T-cell (primary cell): ENCODE measurements at places on chromosomes 3 and 15.

- no peak for DNase-seq
- H3K4me3 ChIP-seq, result no peak overlapping the region
- no peak overlapping the region for H3K27ac ChIP-seq
- no peaks in the 10 kb centered on the region for H3K4me1 ChIP-seq
Observed at GRCh38 chr15:49604625-49605409, 15.8 kb downstream of the FAM227B start.

GRCh38 chr3:256501-256900 is 59.9 kb downstream of the CHL1 start:
- H3K4me1 ChIP-seq, result no peaks in the 10 kb centered on the region
- no peak overlapping the region for H3K27ac ChIP-seq
- H3K27me3 ChIP-seq, result no peaks in the 10 kb centered on the region
- no peak overlapping the region for H3K4me3 ChIP-seq

DNA sequence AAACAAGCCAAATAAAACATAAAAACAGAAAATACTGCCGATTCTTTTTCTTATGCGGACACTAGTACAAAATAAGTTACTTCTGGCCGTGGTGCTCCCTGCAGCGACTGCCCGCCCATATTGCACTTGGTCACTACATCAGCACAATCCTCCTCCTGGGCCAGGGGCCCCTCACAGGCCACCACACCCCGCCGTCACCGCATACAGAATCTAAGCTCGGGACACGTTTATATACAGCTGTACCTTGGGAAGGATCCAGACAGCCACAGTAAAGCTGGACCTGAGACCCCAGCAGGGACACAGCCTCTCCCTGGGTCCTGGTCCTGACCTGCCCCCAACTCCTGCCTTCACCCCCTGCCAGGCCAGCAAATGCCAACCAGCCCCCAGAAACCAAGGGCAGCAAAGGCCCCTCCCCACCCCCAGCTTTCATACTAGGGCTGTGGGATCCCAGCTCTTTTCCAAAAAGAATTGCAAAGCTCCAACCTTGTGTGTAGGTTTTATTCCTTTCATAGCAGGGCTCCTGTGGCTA is 12.9 kb upstream of the DNAJB8 start:
- DNase-seq, result no peak
- peaks cover 75% of the 10 kb centered on the region for H3K27me3 ChIP-seq
- no peak overlapping the region for H3K4me3 ChIP-seq
- H3K36me3 ChIP-seq, result no peaks in the 10 kb centered on the region
- peaks cover 17% of the 10 kb centered on the region for H3K4me1 ChIP-seq

- DNase-seq, result no peak
- no peak overlapping the region for H3K27ac ChIP-seq
- no peaks in the 10 kb centered on the region for H3K36me3 ChIP-seq
- H3K4me3 ChIP-seq, result no peak overlapping the region
- H3K27me3 ChIP-seq, result no peaks in the 10 kb centered on the region
Observed at GRCh38 chr3:122464659-122465058, 48.8 kb upstream of the WDR5B start.

DNA sequence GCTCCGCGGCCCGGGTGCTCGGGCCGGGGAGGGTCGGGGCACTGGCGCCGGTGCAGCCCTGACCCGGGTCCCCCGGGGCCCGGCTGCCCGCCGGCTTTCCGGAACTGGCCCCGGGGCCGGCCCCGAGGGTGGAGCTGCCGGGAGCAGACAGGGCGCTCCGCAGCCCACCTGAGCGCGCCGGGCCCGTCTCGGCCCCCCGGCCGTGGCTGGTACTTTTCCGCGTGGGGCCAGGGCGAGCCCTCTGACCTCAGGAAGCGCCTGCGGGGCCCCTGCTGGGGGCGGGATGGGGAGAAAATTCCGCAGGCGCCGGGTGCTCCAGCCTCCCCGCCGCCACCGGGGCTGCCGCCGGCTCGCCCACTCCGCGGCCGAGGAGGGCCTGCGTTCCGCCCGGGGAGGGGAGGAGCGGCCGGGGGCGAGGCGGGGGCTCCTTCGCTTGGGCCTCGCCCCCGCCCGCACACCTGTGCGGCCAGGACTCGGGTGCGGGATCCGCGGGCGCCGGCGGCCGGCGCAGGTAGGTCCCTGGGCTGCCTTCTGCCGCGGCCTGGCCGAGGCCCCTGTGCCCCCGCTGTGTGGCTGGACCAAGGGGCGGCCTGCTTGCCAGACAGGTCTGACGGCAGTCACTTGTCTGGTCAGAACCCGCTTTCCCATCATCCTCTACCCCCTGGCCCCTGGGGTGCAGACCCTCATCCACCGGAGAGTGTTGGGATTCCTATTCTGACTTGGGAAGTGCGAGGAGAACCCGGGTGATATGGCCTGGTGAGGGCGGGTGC is 3.5 kb downstream of the FURIN start:
- DNase-seq, result no peak
- H3K4me3 ChIP-seq, result peak overlapping the region; percentile 66
- H3K27me3 ChIP-seq, result no peaks in the 10 kb centered on the region
- H3K36me3 ChIP-seq, result peaks cover 6% of the 10 kb centered on the region
- peaks cover 48% of the 10 kb centered on the region for H3K4me1 ChIP-seq
- H3K27ac ChIP-seq, result peak overlapping the region; percentile 39

DNA sequence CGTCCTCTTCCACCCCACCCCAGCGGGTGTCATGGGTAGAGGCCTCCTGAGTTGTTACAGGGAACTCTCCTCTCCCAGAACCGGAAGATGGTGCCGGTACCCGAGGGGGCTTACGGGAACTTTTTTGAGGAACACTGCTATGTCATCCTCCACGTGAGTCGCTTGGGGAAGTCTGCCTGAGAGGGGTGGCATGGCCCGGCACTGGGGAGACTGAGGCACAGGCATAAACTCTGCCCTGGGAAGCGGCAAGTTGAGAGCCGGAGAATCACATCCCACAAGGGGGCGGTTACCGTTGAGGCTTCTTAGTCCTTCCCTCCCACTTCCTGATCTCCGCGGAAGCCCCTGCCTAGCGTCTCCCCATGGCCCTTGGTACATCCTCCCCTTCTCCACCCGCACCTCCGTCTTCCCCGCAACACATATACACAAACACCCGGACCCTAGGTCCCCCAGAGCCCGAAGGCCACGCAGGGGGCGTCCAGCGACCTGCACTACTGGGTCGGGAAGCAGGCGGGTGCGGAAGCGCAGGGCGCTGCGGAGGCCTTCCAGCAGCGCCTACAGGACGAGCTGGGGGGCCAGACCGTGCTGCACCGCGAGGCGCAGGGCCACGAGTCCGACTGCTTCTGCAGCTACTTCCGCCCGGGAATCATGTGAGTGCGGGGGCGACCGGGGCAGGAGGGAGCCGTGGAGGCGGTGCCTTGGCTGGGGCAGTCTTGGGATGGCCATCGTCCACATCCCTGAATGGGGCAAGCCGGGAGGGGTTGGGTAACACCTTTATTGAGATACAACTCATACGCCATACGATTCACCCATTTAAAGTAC is 3.4 kb downstream of the VILL start:
- H3K36me3 ChIP-seq, result peaks cover 8% of the 10 kb centered on the region
- no peaks in the 10 kb centered on the region for H3K27me3 ChIP-seq
- peak overlapping the region; percentile 88 for H3K4me3 ChIP-seq
- peaks cover 50% of the 10 kb centered on the region for H3K4me1 ChIP-seq
- peak overlapping the region; percentile 80 for H3K27ac ChIP-seq

DNA sequence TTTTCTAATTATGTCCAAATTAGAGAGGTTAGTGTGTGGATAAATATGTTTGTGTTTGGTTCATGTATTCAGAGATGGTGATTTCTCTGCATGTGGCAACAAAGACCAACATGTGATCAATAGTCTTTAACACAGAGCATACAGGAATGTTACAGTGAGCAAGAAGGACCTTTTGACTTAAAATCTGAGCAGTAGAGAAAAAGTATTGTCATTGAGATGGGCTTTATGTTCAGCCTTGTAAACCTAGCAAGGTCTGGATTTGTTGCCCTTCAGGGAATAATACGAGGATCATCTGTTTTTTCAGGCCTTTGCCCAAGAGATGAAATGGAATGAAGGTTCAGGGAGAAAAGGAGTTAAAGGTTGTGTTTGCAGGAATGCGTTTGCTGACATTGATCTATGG is 161.8 kb upstream of the NECTIN3 start:
- H3K4me1 ChIP-seq, result no peaks in the 10 kb centered on the region
- no peak for DNase-seq
- no peaks in the 10 kb centered on the region for H3K36me3 ChIP-seq
- H3K27ac ChIP-seq, result no peak overlapping the region

DNA sequence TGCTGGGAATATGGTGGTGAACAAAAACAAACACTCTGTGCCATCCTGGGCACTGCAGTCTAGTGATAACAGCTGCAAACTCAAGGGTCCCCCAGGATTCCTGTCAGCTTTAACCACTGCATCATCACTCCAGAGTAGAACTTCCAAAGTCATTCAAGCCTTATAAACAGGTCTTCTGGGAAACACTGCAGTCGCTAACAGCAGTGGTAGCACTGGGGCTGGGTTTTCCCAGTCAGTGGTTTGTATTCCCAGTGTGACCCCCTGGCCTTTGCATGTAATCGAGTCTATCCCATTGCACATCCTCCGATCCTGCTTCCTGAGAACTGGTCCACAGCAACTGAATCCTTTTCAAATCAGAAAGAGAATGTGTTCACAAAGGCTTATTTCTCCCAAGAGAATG is 623.5 kb downstream of the EDEM1 start:
- no peak overlapping the region for H3K4me3 ChIP-seq
- H3K36me3 ChIP-seq, result no peaks in the 10 kb centered on the region
- H3K27ac ChIP-seq, result no peak overlapping the region
- H3K4me1 ChIP-seq, result no peaks in the 10 kb centered on the region

DNA sequence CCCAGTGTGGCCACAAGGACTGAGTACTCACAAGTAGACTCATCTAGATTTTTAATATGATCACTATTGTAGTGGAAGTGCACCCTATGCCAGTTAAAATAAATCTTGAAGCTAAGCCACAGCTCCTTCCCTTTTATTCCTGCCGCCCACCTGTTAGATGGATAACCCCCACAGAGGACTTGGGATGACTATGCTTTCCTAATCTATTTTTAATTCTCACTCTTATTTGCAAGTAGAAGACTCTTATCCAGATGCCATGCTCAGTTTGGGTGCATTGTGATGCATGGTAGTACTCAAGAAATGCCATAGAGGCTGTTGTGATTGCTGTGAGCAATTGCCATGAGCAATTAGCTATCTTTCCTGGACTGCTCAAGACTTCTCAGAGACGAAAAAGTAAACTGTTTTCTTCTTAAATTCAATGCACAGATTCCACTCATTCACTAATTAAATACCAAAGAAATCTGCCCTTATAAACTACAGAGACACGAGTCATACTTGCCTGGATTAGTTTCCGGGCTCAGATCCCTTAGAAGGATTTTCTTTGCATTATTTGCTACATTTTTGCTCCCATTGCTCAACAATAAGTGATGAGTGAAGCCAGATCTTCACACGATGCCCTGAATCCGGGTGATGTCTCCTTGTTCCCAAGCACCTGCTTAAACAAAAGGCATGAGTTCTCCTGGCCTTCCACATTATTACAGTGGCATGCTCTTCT is 472.1 kb downstream of the SOX2 start:
- H3K36me3 ChIP-seq, result no peaks in the 10 kb centered on the region
- no peak for DNase-seq
- no peak overlapping the region for H3K4me3 ChIP-seq
- no peaks in the 10 kb centered on the region for H3K27me3 ChIP-seq

DNA sequence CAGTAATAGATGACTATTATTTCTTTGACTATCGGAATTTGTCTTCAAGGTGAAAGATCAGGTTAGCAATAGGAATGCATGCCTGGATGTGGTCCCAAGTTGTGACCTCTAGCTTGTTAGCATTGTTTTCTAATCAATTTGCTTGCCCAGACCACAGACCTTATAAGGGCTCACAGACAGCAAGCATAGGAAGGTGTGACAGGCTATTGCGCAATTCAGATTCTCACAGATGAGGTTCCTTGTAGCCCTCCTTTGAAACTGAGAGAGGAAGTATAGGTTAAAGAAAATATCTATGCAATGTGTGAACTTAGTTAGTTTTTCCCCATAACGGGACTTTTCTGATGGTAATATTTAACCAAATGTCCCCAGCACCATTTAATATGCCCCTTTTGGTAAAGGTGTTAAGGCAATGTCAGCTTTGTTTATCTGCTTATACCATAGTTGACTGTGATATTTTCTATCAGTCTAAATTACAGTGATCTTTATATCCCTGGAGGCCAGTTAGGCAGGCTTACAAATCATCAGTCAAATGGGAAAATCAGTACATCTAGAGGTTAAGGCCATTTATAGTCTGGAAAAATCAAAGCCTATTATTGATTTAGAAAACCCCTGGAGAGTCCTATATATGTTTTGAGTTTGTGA is 168.1 kb upstream of the MBNL1 start:
- no peaks in the 10 kb centered on the region for H3K4me1 ChIP-seq
- H3K27me3 ChIP-seq, result no peaks in the 10 kb centered on the region

DNA sequence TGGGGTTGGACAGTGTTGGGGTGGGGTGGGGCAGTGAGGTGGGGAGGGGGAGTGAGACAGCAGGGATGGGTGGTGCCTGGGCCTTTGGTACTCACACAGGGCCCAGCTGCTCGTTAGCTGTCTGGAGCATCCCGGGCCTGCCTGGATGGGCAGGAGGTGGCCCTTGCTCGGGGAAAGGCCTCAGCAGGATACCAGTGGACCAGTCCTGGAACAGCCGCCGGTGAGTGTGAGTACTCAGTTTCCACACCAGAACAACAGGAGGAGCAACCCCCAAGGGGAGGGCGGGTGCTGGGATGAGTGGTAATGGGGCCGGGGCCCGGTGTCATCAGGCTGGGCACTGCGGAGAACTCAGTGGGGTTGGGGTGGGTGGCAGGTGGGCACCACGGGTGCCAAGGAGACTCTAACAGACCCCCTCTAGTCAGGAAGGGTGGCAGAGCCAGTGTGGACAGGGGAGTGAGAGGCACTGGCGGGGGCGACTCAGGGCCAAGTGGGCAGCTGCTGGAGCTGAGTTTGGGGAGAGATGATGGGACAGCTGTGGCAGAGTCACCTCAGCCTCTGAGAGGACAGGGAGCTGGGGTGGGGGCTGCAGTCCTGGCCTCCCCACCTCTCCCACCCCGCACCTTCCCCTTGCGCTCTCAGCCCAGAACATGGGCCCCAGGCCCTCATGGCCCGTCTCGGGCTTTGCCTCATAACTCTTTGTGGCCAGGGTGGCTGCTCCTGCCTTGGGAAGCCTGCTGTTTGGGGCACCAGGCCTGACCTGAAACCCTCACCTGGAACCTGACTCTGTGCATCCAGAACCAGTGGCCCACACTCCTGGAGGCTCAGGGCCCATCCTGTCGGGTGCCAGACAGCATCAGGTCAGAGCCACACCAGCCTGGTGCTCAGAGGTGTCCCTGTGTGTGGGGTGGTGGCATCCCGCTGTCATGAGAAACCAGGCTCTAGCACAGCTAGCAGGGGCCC is 52.1 kb upstream of the PRR23E start:
- no peaks in the 10 kb centered on the region for H3K4me1 ChIP-seq
- no peaks in the 10 kb centered on the region for H3K27me3 ChIP-seq
- no peaks in the 10 kb centered on the region for H3K36me3 ChIP-seq
- H3K27ac ChIP-seq, result no peak overlapping the region
- DNase-seq, result no peak

DNA sequence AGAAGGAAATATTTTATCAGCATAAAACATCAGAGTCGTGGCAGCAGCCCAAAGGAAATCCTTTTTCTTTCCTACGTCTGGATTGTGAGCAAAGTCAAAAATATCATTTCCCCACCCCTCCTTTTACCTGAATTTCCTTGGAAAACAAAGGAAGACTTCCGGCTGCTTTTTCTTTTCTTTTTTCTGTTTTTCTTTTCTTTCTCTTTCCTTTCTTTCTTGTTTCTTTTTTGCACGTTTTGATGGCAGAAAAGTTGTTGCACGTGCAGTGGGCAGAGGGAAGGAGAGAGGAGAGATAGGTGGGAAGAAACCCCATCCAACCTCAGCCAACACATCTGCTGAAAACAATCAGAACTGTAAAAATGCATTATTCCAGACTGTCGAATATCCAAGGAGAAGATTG is 544 bp upstream of the MYO1E start:
- DNase-seq, result no peak
- peaks cover 16% of the 10 kb centered on the region for H3K4me1 ChIP-seq
- H3K27ac ChIP-seq, result no peak overlapping the region
- H3K27me3 ChIP-seq, result peaks cover 38% of the 10 kb centered on the region
- H3K36me3 ChIP-seq, result no peaks in the 10 kb centered on the region
